T-cell (primary cell): ENCODE measurements at places on chromosomes 11 and 22. TPM values are rescaled to one million over a fixed set of nuclear protein-coding genes. Genes with fewer than 3 reads are reported as not detected.

OR8G1 gene
- total RNA-seq: not detected

PLAAT5 gene
- 0.16 TPM for total RNA-seq

DDI1 gene
- total RNA-seq: not detected

GRCh38 chr11:103372906-103373305 lies 263.7 kb downstream of the DYNC2H1 start:
- no peaks in the 10 kb centered on the region for H3K4me1 ChIP-seq
- no peak overlapping the region for H3K4me3 ChIP-seq
- H3K36me3 ChIP-seq: no peaks in the 10 kb centered on the region
- DNase-seq: no peak

- H3K27ac ChIP-seq: no peak overlapping the region
- DNase-seq: no peak
- H3K27me3 ChIP-seq: no peaks in the 10 kb centered on the region
- H3K4me3 ChIP-seq: no peak overlapping the region
- H3K36me3 ChIP-seq: no peaks in the 10 kb centered on the region
- no peaks in the 10 kb centered on the region for H3K4me1 ChIP-seq
Measured at GRCh38 chr11:107696140-107696539, 15.7 kb downstream of the SLN start.

- DNase-seq: no peak
- H3K36me3 ChIP-seq: no peaks in the 10 kb centered on the region
- no peak overlapping the region for H3K27ac ChIP-seq
- H3K27me3 ChIP-seq: no peaks in the 10 kb centered on the region
- no peak overlapping the region for H3K4me3 ChIP-seq
Measured at GRCh38 chr22:17920145-17920605, 104.2 kb downstream of the MICAL3 start.

DNA sequence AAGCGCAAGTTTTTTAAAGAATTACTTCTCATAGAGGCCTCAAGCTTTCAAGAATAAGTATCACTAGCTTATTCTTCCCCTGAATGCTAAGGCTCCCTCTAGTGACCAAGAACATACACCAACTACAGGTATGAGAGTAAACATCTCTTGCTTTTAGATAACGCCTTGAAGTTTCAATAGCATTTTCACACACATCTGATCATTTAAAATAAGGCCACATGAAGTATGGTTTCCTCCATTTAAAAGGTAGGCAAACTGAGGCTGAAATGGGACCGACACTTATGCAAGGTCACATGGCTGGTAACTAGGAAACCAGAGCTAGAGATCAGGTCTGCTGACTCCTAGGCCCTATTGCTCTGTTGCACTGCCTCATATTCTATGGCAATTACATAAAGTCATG lies 66.5 kb downstream of the CCDC34 start:
- H3K27me3 ChIP-seq: no peaks in the 10 kb centered on the region
- H3K4me3 ChIP-seq: no peak overlapping the region
- no peaks in the 10 kb centered on the region for H3K36me3 ChIP-seq
- DNase-seq: no peak

METTL15 gene
- 11.9 TPM for total RNA-seq

- no peaks in the 10 kb centered on the region for H3K36me3 ChIP-seq
- H3K4me1 ChIP-seq: no peaks in the 10 kb centered on the region
- H3K27me3 ChIP-seq: no peaks in the 10 kb centered on the region
- no peak overlapping the region for H3K4me3 ChIP-seq
Measured at GRCh38 chr11:29957431-29957830, 59.4 kb downstream of the KCNA4 start.

HTR3B gene
- not detected for total RNA-seq

TSGA10IP gene
- not detected for total RNA-seq

DNA sequence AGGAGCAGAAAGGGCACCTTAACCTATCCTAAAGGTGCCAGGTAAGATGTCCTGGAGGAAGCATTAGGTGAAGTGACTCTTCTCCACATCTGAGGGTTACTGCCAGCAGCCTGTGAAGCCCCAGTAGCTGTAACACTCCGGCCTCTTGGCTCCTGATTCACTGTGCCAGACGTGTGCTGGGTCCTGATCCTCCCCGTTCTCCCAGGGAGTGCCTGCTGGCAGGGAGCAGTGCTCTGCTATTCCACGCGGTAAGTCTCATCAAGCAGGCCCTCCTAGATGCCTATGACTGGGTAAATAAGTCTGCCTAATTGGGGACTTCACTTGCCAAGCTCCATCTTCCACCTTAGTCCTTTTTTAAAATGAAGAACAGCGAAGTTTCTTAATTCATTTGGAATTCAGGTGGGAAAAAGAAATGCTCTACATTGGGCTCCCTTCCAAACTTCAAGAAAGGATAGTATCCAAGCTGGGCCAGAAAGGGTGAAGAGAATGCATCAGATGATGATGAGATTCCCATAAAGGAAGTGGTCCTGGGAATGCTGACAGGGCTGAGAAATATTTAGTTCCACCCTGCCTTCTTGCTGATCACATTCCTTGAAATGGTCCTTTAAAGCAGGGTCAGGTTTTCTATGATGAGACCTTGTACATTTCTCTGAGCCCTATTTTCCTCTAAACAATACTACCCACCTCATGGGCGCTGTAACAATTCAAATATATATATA lies 188.0 kb downstream of the MAML2 start:
- peaks cover 2% of the 10 kb centered on the region for H3K36me3 ChIP-seq
- no peak overlapping the region for H3K27ac ChIP-seq
- DNase-seq: no peak
- H3K27me3 ChIP-seq: no peaks in the 10 kb centered on the region
- H3K4me3 ChIP-seq: no peak overlapping the region

GRCh38 chr22:17198170-17199002 lies 20.8 kb downstream of the ADA2 start:
- DNase-seq: no peak
- H3K4me3 ChIP-seq: no peak overlapping the region
- H3K4me1 ChIP-seq: no peaks in the 10 kb centered on the region

DNA sequence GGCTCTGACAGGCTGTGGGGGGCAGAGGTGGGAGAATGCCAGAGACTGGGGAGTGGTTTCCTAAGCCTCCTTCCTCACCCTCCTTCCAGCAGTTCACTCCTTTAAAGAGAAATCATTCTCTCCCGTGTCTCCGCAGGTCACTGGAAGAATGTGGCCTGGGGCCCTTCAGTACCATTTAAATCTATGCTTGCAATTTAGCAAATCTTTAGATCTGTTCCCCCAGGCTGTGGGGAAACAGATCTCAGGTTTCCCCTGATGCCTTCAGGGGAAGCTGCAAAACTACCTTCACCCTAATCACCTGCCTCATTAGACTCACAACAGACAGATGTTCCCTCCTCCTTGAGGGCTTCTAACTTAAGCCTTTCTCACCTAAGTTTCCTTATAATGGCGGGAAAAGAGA lies 55.3 kb downstream of the KIRREL3 start:
- H3K4me3 ChIP-seq: no peak overlapping the region
- no peaks in the 10 kb centered on the region for H3K4me1 ChIP-seq
- H3K27me3 ChIP-seq: no peaks in the 10 kb centered on the region
- H3K36me3 ChIP-seq: no peaks in the 10 kb centered on the region
- H3K27ac ChIP-seq: no peak overlapping the region

DNA sequence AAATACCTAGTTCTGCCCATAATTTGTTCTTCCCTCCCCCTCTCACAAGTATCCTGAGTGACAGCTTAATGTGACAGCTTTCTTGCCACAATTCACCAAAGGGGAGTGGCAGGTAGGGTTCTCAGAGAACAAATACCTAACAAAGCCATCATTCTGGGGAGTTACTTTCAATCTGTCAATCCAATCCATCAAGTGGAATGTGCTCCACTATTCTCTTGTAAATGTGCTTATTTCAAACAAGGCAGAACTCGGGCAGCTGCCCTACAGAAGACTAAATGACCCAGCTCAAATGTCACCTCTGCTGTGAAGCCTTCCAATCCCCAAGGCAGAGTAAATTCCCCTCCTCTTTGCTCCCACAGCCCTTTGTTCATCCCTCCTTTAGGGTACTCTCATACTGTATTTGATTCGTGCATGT lies 27.8 kb downstream of the LGR4 start:
- no peaks in the 10 kb centered on the region for H3K27me3 ChIP-seq
- H3K4me3 ChIP-seq: no peak overlapping the region
- no peak for DNase-seq
- H3K4me1 ChIP-seq: no peaks in the 10 kb centered on the region
- H3K36me3 ChIP-seq: no peaks in the 10 kb centered on the region
- no peak overlapping the region for H3K27ac ChIP-seq

GRCh38 chr11:58142761-58143160 lies 17.4 kb upstream of the OR9I1 start:
- no peak for DNase-seq
- H3K4me1 ChIP-seq: no peaks in the 10 kb centered on the region
- H3K27ac ChIP-seq: no peak overlapping the region
- H3K27me3 ChIP-seq: no peaks in the 10 kb centered on the region
- H3K4me3 ChIP-seq: no peak overlapping the region
- H3K36me3 ChIP-seq: no peaks in the 10 kb centered on the region

GRCh38 chr22:21933910-21934309 lies 18.7 kb downstream of the PPM1F start:
- H3K27me3 ChIP-seq: no peaks in the 10 kb centered on the region
- H3K27ac ChIP-seq: no peak overlapping the region
- no peak for DNase-seq
- H3K36me3 ChIP-seq: peaks cover 43% of the 10 kb centered on the region
- no peak overlapping the region for H3K4me3 ChIP-seq
